ENCODE measurements at places on chromosomes 1 and 21.

DNA sequence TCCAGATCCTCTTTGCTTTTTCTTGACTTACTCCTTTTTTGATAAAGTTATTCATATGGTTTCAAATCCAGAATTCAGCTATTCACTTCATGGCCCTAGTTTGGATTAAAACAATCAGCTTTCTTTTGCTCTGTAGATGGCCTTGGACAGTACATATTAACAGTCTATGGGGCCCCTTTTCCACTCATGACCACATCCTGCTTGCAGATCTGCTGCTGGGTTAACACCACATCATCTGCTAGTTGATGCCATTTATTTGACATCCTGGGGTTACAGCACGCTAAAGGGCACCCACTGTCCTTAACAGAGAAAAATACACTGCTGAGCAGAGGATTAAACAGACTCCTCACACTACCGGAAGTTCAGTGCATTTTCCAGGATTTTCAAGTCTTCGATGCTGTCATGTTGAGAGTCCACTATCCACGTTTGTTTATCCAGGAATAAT is 941 bp upstream of the IFI16 start:
- peak; percentile 90 for DNase-seq

DNA sequence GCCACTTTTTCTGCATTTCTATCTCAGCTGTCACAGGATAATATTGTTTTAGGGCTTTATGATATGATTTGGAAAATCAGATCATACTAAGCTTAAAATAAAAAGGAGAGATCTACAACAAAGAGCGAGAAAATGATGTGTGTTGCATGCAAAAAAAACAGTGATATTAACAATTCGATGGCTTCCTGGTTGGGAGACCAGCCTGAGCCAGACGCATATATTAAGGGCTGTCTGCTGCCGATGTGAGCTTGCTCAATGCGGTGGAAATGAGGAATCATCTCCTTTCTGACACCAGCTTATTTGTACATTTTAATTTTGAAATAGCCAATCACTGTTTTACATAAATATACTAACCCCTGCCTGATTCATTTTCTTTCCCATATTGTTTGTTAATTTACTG is 862.6 kb downstream of the USP25 start:
- DNase-seq, result no peak

DNA sequence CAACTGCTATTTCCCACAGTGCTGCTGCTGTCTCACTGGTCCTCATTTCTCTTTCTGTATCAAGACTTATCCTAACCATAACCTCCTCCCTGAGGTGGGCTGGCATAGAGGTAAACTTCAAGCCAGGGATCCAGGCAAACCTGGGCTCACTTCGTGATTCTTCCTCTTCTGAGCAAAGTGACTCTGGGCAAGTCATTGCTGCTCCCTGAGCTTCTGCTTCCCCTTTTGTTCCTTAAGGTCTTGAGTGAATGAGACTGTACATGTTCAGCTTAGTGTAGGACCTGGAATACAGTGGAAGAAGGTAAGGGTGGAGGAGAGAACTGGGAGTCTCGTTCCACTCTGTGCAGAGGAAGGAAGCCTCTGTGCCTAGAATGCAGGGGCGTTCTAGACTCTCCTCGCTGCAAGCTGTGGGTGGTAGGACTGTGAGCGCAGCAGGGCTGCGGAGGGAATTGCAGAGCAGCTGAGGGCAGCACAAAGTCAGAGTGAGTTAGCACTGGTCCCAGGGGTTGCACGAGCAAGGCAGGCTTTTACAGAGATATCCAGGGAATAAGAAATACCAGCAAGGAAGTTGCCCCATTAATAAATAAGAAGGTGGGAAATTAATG is 11.4 kb upstream of the ERI3 start:
- DNase-seq, result no peak

DNA sequence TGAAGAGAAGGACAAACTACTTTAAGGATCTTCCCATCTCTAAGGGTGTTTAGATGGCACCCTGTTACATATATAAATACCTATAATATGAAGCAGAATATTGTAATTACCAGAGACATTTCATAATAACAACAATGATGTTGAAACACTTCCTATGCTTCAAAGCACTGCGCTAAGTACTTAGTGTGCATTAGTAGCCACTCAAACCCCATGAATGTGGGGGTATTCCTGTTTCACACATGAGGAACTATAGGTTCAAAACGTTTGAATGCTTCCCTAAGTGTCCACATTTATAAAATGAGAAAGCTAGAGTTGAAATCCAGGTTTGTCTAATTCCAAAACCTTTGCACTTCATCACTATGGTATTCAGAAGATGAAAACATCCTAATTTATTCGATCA is 18.5 kb upstream of the OR10J5 start:
- no peak for DNase-seq

- DNase-seq, result peak; percentile 95
Measured at GRCh38 chr1:113871597-113872113, at the start of gene PTPN22. PTPN22 (minus strand) TSS chr1:113871712.

DNA sequence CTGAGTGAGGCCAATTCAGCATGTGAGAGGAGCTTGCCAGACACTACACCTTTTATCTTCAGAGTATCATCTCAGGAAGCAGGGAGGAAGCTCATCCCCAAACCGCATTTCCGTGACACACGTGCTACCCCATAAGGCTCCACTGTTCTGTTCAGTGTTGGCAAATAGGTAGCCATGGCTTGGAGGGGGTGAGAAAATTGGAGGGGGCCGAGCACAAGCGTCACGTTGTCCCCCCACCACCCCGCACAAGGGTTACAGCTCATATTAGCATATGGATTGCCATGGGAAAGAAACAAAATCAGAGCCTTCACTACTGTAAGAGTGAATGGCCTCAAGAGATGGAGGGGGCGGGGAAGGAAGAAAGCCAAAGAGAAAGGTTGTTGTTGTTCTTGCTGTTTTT is 46.7 kb downstream of the OLIG1 start:
- no peak for DNase-seq

DNA sequence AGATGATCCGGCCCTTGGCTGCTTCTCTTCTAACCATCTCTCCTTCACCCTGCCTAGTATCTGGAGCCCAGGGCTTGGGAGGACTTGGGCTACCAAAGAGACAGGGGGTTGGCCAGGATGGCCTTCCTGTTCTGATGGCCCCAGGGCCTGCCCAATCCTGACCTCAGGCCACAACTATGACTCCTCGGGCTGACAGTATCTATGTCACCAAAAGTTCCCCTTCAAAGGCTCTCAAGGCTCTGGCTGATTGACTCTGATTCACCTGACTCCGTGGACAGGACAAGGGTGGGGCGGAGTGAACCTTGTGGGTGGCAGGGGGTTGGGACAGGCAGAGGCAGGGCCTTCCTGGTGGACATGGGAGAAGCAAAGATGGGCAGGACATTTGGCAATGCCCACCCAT is 12.7 kb downstream of the MEF2D start:
- DNase-seq, result peak; percentile 63

DNA sequence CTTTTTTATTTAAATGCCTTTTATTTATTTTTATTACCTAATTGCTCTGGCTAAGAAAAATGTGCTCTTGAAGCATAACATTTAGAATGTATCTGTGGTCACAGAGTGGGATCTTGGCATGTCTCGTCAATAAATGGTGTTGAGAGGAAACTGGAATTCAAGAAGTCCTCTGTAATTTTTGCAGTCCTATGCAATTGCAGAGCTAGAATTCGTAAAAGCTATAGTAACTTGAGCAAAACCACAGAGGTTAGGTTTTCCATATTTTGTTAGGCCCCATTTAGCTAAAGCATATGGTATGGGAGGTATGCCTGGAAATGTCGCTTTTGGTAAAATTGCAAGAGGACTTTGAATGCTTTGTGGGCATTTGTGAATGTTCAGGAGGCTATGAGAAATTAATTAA is 466.7 kb upstream of the NFIA start:
- no peak for DNase-seq

DNA sequence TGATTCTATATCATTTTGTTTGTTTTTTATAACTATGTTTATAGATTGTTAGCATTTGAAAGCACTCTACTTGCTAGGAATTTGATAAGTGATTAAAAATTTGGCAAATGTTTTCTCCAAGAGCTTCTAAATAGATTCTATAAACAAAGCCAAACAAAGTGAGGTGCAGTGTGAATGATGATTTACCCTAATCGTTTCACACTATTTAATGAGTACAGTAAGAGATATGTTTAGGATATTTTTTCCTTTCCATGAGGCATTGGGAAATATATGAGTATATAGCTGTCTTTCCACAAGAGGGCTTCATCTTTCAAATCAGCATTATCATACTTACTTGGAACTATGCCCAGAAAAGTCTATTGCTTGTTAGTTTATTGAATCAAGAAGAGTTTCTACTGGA is 277.0 kb upstream of the BRINP3 start:
- no peak for DNase-seq

- no peak for DNase-seq
Measured at GRCh38 chr1:66405061-66405460, 128.9 kb upstream of the SGIP1 start.

DNA sequence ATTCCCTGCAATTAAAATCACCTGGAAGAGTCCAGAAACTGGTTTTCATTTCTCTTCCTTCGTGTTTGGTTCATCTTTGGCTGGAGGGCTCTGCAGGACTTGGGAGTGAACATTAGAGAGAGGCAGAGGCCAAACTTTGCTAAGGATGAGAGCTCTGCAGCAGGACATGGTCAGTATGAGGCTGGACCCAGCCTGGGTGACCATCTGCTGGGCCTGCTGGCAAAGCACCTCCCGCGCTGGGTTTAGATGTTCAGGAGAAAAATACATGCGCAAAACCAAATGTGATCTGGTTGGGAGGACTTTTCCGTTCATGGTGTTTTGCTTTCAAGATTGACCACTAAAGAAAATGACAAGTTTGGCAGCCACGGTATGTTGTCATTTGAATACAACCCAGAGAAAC is 15.9 kb downstream of the KAZN start:
- DNase-seq, result no peak

- no peak for DNase-seq
Measured at GRCh38 chr1:41758904-41759548, 159.7 kb downstream of the HIVEP3 start.

DNA sequence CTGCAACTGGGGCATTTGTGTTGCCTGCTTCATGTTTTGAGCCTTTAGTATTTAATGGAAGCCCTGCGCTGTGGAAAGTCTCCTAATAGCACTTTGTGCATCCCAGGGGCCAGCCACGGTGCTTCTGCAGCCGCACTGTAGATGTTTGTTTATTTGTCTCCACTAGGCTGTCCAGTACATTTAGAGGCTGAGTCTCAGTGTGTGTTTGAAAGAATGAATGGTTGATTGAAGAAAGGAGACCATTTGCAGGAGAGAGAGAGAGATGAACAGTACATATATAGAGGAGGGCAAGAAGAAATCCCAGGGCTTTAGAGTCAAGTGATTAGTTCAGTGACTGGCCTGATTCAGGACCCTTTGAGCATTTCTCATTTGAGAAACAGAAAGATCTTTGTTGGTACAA is 33.9 kb downstream of the MPZL1 start:
- no peak for DNase-seq

DNA sequence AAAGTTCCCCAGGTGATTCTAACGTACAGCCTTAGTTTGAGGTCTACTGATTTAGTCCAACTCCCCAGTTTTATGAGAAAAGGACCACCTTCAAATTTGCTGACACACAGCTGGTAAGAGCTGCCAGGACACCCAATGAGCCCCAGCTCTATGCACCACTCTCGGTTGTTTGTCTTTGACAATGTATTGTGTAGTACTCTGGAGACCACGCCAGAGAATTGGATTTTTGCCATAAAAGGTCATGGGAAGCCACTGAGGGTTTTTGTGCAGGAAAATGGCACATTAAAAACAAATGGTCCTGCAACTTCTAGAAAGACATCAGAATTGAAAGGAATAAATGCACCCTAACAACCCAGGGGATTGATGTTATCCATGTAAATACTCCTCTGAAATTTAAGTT is 7.1 kb upstream of the IER5 start:
- DNase-seq, result no peak

DNA sequence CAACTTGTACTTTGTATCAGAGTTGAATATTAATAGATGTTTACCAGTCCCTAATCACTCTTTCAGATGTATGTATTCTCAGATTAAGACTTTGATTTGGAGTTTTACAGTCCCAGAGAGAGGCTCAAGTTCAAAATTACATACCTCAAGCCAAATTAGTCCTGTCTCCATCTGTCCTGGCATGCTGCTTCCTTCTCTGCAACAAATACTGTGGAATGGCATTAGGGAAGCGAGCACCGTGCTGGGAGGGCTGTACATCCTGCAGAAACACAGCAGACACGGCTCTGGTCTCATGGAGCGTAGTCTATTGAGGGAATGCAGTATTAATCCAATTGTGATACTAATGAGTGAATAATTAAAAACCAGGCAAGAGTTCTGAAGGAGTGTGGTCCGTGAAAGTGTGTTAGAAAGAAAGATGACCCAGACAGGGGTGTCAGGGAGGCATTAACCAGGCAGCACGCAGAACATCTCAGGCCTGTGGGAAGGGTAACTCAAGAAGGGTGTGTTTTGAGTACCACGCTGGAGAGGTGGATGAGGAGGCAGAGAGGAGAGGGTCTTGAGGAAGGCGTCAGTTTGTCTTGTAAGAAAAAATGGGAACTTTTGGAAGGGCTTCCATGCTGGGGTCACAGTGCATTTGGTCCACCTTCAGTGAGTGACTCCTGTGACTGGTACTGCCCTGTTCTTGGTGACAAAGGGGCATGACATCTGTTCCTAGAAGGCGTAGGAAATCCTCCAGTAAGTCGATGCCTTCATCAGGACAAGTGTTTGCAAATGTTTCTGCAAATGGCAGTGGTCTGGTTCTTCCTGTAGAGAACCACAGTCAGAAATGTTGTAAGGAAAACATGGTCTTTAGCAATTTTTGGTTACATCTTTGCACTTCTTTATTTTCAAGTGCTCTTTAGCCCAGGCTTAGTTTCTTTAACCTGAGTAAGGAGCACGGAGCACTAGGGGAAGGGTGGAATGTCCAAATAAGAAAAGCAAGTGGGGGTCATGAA is 1.6 kb downstream of the RAB4A start:
- DNase-seq, result no peak

DNA sequence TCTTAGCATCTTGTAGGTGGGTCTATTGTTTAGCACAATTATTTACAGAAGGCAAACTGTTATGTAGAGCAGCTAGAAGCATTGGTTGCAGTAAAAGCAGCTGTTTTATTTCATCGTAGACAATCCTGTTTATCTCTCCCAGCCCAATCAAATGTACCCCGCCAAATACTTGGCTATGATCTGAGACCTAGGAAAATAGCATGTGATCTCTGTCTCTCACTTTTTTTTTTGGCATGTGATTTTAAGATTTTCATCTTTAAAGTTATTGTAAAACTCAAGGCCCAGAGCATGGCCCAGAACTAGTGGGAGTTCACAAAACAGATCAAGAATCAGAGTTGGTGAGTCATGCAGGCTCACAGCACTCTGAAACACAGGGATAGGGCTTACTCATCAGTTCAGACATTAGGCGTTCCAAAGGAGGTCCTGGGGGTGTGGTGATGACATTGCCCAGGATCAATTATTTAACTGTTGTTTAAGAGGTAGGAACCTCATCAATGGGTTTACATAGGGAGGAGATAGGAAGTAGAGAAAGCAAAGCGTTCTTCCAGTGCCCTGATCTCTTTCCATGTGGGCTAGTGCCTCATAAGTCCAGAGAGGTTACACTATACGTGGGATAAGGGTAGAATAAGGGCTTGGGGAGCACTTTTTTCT is 40.2 kb downstream of the TBX19 start:
- peak; percentile 39 for DNase-seq

Measured in activated CD4-positive, alpha-beta T cell treated with anti-CD3 and anti-CD28 coated beads, Interleukin-2, amount 50 U/mL, for 16 hours (primary cell).